ENCODE measurements at places on chromosomes 16 and 17.

GRCh38 chr16:2455081-2455845 is 4.6 kb upstream of the TEDC2 start:
- no peak for DNase-seq

GRCh38 chr17:32385121-32385520 is 35.2 kb downstream of the ZNF207 start:
- no peak for DNase-seq

- DNase-seq = no peak
These were observed 763 bp upstream of the TOM1L1 start for GRCh38 chr17:54899721-54900456.

DNA sequence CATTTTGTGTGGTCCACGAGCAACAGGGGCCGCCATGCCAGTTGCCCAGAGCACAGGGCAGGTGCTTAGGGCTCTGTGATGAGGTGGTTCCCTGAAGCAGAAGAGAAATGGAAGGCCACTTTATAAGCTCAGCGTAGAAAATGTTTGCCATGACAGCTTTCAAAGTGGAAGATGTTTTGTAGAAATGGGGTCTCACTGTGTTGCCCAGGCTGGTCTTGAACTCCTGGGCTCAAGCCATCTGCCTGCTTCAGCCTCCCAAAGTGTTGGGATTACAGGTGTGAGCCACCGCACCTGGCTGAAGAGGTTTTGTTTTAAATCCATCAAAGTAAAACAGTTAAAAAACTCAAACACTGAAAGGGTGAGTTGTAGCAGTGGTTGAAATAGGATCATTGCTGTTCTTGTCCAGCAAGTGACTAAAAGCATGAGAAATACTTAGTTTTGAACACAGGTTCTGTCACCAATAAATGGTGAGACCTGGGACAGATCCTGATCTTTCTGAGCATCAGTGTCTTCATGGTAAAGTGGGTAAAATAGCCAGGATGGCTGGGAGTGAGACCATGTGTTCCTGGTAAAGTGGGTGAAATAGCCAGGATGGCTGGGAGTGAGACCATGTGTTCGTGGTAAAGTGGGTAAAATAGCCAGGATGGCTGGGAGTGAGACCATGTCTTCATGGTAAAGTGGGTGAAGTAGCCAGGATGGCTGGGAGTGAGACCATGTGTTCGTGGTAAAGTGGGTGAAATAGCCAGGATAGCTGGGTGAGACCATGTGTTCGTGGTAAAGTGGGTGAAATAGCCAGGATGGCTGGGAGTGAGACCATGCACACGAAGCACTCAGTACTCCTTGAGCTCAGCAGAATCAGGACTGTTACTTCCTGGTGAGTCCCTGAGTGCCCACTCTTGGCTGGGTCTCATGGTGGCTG is 46.0 kb downstream of the BANP start:
- no peak for DNase-seq

DNA sequence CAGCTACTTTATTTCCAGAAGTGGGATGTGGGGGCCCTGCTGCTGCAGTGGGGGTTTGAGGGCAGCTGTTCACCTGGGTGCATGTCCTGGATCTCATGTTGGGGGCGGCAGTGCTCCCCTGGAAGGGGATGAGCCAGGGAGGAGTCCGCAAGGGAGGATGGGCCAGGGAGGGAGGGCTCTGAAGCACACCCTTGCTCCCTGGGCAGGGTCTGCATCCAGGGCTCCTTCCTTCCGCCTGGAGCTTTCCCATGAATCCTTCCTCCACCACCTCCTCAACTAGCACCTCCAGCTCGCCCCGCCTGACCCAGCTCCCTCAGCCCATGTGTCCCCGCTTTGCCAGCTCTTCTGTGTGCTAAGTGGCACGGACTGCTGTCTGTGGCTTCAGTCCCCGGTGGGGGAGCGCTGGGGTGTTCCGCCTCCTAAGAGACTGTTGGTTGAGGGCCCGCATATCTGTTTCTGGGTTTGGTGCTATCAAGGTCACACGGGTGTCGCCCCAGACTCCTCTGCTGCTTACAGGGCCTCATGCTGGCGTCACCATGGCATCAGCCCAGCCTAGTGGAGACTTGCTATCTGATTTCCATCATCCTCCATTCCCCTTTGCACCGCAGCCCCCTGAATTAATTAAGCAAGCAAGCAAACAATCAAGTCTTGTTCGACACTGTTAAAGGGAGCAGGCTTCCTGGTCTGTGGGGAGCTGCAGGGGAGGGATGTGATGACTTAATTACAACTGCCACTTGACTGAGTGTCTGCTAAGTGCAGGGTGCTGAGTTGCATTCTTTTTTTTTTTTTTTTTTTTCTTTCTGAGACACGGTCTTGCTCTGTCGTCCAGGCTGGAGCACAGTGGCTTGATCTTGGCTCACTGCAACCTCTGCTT is 71.8 kb downstream of the PRKCA start:
- no peak for DNase-seq

- DNase-seq = no peak
These were observed 356 bp downstream of the TUBD1 start for GRCh38 chr17:59892251-59892923.

DNA sequence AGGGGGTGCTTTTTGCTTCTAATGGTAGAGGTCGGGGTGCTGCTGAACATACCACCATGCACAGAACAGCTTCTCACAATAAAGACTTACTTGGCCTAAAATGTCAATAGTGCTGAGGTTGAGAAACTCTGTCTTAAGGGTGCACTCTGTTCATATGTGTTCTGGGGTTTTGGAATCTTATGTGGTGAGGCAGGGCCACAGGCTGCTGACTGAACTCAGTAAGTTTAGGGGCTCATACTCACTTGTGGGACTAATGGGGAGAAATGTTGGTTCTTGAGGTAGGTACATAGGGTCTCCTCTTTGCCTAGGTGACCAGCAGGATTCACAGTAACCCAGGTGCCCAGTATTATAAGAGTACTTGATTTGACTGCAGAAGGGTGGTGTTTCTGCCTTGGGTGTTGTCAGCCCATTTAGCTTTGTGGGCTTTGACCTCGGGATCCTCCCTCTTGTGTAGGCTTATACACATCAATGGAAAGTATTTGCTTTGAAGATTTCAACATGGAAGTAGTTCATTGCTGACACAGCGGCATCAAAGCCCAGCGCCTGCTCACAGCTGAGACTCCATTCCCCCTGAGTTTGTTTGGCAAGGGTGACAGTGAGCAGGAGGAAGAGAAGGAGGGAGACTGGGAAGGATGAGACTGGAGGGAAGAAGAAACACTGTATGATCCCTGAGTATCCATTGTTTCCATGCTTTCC is 17.2 kb downstream of the SLC7A6 start:
- DNase-seq = no peak

DNA sequence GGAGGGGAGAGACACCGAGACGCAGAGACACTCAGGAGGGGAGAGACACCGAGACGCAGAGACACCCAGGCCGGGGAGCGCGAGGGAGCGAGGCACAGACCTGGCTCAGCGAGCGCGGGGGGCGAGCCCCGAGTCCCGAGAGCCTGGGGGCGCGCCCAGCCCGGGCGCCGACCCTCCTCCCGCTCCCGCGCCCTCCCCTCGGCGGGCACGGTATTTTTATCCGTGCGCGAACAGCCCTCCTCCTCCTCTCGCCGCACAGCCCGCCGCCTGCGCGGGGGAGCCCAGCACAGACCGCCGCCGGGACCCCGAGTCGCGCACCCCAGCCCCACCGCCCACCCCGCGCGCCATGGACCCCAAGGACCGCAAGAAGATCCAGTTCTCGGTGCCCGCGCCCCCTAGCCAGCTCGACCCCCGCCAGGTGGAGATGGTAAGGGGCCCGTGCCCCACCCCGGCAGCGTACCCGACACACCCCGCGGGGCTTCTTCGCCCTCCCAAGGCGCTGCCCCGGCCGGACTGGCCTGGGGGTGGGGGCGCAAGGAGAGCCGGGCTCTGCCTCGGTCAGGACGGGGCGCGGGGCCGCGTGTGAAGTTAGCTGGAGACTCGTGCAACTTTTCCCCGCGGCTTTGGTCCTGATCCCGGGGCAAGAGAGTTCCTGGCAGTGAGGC is 427 bp downstream of the PPP1R1B start:
- DNase-seq = no peak

- DNase-seq = no peak
These were observed 1.1 kb downstream of the FOXL1 start for GRCh38 chr16:86579268-86580062.

- DNase-seq = no peak
These were observed 2.9 kb upstream of the CPNE7 start for GRCh38 chr16:89572485-89573205.

DNA sequence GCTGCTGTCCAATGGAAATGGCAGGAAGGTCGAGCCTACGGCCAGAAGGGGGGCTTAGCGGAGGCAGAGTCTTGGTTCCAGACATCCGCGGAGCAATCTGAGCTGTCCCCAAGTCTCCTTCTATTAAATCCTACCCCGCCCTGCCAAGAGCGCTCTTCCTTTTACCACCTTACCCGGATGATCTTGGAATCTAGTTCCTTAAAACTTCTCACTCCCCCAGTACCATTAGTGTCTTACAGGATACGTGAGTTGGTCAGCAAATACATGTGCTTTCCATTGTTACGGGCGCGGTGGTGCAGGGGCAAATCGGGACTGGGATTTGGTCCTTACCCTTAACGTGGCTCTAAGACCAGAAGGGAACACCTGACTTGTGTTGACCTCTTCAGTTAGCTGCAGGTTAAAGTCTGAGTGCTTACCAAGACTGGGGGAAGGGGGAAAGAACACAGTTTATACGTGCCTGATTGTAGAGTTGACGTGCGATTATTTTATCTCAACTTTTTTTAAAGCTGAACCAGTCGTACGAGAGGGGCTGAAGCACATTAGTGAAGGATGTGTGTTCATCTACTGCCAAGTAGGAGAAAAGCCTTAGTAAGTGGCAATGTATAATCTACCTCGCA is 495 bp downstream of the TXNDC17 start:
- peak; percentile 11 for DNase-seq

DNA sequence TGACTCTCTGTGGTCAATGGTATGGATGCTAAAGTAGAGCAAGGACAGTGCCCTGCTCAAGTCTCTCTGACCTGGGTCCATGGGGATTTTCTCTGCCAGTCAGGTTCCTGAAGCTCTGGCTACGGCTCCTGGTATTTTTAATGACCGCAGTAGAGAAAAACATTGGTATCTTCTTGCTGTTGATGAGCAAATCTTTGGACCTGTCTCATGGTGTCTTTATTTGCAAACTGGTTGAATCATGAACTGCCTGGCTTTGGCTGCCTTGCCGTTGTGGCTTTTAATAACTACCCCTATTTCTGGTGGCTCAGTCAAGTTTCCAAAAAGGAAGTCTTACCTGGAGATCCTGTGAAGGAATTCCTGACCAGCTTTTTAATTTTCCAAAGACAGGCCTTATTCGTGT is 8.7 kb downstream of the FAM234A start:
- no peak for DNase-seq

GRCh38 chr17:35705705-35706104 is 25.7 kb upstream of the RASL10B start:
- no peak for DNase-seq

- DNase-seq = no peak
These were observed 114.6 kb upstream of the NOG start for GRCh38 chr17:56478836-56479447.

GRCh38 chr17:29592850-29593551 is at the start of gene ANKRD13B:
TSS of gene ANKRD13B (plus strand) at chr17:29593132. CDS start at chr17:29593622, 490 bp downstream.
- DNase-seq = peak; percentile 60

GRCh38 chr17:66904760-66905624 is 59.5 kb upstream of the CACNG4 start:
- DNase-seq = peak; percentile 61

DNA sequence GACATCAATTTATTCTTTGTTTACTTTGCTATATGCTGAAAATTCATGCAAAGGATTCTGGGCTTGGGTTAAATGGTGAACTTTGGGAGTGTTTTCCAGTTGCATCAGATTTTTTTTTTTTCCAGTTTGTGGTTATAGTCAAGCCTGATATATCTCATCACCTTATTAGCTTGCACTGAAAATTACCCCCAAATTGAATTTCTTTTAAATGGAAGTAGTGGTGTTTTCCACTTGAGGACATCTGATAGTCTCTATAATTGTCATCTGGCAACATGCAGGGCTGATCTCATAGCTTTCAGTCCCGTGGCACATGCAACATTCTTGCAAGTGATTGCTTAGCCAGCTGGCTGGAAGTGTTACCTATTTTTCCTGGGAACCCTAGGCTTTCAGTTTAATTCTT is 4.7 kb upstream of the KRTAP3-1 start:
- no peak for DNase-seq

GRCh38 chr17:37062021-37062420 is 113.3 kb downstream of the AATF start:
- no peak for DNase-seq

- no peak for DNase-seq
These were observed 615 bp upstream of the SREBF1 start for GRCh38 chr17:17837380-17837821.

DNA sequence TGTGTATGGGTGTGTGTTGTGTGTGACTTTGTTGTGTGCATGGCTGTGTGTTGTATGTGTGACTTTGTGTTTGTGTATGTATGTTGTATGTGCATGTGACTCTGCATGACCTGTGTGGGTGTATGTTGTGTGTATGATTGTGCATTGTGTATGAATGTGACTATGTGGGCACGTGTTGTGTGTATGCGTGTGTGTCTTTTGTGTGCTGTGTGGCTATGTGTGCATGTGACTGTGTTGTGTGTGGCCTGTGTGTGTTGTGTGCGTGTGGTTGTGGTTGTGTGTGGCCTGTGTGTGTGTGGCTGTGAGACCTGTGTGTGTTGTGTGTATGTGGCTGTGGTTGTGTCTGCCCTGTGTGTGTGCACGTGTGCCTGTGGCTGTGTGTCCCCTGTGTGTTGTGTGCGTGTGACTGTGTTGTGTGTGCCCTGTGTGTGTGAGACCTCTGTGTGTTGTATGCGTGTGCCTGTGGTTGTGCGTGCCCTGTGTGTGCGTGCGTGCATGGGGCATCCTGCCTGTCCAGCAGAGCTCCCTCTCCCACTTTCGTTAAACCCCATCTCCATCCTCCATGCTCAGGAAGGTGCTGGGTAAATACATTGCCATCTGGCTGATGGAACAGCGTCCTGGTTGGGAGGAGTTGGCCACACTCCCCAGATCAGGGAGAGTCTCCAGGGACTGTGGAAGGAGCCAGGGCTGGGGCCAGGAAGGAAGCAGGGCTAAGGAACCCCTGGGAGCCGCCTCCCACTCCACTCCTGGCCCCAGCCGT is 90.1 kb upstream of the GSE1 start:
- peak; percentile 77 for DNase-seq

DNA sequence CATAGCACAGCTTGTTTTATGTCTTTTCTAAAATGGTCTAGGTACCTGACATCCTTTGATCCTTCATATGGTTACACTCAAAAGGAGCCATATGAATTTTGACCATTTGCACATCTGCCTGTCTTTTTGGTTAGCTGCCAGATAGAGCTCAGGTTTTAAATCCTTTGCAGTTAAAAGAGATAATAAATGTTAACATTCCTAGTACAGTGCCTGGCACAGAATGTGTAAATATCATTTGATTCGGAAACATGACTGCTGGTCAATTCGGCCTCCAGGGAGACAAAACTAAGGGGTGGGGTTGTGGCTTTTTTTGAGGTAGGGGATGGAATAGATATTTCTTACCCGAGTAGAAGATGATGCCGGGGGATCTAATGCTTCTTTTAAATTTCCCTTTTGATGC is 64.2 kb downstream of the FTO start:
- no peak for DNase-seq

DNA sequence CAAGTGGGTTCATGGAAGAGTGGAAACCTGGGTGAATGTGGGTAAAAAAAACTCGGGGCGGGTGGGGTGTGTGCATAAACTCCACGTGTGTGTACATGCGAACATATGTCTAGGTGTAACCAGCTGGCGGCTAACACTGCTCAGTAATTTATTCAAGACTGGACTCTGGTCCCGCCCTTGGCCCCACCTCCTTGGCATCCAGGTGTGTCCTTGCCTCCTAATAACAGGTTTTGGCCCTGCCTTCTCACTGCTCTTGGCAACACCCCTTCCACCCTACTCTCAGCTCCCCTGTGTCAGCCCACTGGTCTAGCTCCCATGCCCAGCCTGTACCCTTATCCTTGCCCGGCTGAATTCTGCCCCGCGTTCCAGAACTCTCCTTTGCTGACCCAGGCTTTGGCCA is 8.3 kb downstream of the FLII start:
- DNase-seq = no peak
